ENCODE measurements at places on chromosomes 7 and 10.

GRCh38 chr10:103554488-103555324, 61.2 kb downstream of the NEURL1 start:
- peak; percentile 63 for DNase-seq

GRCh38 chr7:156889089-156889488, 3.9 kb downstream of the LMBR1 start:
- no peak for DNase-seq

DNA sequence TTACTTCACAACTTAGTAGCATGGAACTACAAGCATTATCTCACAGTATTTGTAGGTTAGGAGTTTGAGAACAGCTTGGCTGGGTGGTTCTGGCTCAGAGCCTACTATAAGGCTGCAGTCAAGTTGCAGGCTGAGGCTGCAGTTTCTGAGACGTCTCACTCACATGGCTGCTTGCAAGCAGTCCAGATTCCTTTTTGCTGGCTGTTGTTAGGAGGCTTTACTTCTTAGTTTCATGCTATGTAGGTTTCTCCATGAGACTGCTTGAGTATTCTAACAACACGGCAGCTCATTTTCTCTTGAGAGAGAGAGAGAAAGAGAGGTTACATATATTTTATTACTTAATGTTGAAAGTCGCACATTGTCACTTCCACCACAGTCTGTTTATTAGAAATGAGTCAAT, 1073.9 kb downstream of the NXPH1 start:
- DNase-seq = no peak

GRCh38 chr7:32574626-32575025, 79.3 kb downstream of the AVL9 start:
- no peak for DNase-seq

DNA sequence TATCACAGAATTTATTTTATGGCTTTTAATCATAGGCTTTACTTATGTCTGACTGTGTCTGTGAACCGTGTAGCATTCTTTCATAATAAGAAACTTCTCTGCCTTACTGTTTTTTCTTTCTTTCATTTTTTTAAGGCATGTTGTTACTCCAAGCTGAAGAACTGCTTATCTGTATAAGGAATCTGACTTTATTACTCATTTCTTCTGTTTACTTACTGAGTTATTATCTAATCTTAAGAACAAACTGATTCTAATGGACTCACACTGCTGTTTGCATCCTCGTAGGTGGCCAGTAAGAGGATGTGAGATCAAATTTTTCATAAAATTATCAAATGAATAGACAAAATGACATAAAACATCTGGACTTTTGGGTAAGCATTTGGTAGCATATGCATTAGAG, 54.7 kb upstream of the DNAJC1 start:
- no peak for DNase-seq

DNA sequence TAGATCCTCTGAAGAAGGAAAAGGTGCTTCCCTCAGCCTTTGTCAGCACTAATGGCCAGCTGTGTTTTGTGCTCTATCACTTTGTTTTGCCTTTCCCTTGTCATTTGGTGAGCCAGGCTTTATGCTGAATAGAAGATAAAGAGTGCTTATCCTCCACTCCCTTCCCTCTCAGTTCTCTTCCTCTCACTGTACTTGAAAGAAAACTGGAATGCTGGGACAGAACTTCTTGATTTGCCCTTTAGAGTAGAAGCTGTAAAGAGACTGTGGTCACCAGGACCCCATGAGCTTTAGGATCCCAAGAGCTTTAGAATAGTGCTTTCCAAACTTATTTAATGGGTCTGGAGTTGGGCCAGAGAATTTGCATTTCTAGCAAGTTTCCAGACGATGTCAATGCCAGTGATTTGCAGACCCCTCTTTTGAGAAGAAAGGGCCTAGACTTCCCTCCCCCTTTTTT, 81.4 kb downstream of the LRRC4 start:
- no peak for DNase-seq

DNA sequence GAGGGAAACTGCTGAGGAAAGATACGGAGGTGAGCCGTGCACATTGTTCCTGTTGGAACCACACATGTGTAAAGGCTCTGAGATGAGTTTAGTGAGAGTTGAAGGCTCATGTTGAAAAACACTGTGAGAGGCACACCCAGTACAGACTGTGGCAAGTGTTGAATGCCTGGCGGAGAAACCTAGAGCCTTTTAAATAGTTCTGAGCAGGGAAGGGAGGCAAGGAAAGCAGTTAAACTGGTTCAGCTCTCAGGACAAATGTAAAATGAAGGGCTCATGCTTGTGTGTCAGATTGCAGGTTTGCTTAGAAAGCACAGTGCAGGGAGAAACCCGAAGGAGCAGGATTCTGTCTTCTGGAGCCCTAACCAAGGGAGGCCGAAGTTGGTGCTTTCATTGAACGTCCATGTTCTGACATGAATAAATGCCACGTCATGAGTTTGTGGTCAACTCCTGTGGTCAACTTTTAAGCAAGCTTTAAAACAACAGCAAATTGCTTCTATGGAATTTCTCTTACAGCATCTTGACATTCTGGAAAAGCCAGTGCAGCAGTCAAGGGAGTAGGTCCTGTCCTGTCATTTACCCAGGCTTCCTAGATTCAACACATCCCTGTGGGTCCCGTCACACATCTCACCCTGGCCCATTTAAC, 650.9 kb upstream of the GALNT17 start:
- no peak for DNase-seq

- DNase-seq = no peak
Measured at GRCh38 chr10:78296785-78297184, 263.1 kb downstream of the RPS24 start.

- no peak for DNase-seq
Measured at GRCh38 chr7:68238204-68238805, 1241.7 kb downstream of the TYW1 start.

DNA sequence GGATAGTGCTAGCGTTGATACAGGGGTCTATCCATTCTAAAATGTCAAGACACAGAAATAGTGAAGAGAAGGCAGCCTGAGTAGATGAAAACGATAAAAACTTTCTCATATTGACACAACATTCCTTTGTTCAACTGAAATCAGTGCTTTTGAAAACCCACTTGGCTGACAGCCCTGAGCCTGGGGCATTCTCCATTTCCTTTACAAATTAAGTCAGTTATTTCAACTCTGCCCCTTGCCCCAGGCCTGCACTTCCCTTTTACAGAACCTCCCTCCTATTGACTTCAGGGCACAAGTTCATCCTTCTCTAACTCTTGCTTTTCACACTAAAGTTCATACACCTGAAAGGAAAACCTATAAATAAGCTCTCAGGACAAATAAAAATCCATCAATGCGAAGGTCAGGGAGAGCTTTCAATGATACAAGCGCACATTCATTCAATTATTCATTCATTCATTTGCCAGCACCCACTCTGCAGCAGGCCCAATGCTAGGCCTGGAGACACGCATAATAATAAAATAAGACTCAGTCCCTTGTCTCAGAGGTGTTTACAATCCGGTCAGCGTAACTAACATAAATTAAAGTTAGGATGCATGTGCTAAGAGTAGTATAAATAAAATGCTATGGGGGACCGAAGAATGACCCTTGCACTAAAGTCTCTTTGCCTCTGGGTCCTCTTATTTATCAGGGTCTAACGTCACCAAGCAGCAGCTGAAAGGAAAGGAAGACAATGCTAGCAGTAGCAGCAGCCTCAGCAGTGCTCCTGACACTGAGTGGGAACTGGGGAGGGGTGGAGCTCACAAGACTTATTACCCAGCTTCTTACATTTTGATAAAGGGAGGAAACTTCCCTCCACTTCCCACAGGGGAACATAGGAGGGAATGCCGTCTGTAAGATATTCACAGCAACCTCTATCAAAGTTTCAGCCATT, 134.8 kb downstream of the PDE1C start:
- peak; percentile 90 for DNase-seq

- DNase-seq = no peak
Measured at GRCh38 chr10:123604506-123604905, 61.6 kb upstream of the GPR26 start.

- peak; percentile 74 for DNase-seq
Measured at GRCh38 chr10:103238506-103239252, 7.0 kb upstream of the RPEL1 start.

DNA sequence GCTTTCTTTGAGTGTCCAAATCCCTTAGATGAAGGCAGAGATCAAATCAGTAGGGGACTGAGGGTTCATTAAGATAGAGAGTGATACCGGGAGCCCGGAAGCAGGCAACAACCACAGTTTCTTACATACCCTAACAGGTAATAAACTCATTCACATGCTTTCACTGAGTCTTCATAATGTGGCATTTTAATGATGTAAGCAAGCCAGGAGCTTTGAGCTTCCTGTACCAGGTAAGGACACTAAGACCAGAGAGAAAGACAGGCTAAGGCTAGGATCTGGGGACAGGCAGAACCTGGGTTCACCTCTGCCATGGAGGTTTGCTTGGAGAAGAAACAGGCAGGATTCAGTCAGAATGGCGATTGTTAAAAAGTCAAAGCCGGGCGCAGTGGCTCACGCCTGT, 618.3 kb downstream of the GALNT17 start:
- no peak for DNase-seq

DNA sequence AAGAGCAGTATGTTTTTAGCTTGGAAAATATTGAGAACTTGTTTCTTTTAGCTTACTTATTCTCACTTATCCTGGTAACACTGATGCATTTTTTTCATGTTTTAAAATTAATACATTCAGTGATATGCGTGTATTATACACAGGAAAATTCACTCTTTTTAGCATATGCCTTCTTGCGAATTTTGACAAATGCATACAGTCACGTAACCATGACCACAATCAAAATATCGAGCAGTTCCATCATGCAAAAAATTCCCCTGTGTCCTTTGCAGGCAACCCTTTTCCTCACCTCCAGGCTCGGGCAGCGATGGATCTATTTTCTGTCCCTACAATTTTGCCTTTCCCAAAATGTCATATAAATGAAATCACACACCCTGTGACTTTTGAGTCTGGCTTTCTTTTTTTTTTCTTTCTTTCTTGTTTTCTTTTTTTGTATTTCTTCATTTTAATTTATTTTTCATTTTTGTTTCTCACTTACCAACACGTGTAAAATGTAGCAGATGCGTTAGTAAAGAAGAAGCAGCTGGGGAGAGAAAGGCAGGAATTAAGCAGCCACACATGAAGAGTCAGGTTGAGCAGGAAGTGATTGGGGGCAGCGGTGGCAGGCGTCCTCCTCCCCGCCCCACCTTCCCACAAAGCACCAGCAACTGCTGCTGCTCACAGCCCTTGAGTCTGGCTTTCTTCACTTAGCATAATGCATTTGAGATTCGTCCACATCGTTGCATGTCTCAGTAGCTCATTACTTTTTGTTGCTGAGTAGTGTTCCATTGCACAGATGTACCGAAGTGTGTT, 29.9 kb downstream of the ADRB1 start:
- DNase-seq = no peak

DNA sequence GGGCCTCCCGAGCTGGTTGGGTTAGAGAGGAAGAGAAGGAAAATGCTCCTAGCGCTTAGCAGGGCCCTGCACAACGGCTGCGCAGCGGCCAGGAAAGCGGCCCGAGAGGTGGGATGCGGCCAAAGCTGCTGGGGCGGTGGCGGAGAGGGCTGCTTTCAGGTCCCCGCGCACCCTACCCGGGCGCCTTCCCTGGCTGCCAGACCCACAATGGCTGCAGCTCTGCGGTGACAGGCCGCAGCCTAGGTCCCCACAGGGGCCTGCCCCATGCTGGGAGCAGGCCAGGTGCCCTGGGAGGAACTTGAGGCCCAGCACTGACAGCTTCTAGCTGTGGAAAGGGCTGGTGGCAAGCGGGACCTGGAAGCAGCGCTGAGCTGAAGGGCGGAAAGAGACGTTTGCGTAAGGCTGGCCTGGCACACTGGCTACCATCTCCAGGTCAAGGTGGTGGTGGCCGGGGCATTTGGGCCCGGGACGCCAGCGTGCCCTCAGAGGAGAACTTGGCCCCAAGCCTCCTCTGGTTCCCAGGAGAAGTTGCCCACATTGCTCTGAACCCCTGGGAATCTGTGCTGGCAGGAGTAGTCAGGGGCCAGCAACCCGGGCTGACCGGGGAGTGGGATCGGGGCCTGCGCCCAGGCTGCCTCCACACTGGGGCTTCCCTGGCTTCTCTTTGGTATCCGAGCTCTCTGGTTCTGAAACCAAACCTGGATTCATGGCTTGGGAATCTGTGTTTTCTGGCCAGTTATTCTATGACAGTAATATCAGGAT, 72.9 kb upstream of the ZNF804B start:
- DNase-seq = no peak

- peak; percentile 99 for DNase-seq
Measured at GRCh38 chr10:14397066-14397465, 66.3 kb upstream of the FRMD4A start.

GRCh38 chr10:119283818-119284217, 76.4 kb downstream of the GRK5 start:
- DNase-seq = no peak

DNA sequence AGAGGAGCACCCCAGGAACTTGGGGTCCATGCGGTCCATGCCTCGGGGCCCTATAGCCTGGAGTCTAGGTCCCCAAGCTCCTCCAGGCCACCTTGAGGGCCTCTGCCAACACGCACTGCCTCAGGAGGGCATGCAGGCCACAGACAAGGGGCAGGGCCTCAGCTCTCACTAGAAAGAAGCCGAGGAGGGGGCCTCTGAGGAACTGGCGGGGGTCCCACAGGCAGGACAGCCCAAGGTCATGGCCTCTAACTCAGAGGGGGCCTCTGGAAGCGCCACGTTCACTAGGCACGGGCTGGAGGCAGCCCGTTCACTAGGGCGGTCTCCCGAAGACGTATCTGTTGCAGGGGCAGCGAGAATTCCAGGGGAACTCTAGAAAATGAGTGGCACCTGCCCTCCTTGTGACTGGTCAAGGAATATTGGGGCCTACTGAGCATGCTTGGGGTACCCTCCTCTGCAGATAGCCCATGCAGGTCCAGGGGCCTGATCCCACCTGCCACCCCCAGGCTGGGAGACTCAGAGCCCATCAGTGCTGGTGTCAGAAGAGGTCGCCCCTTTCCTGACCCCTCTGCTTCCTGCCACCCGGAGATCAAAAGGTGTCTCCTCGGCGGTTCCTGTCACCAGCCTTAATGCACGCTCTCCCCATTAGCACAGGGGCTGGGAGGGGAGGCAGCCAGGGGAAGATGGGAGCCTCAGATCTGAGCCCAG, 86.7 kb upstream of the RET start:
- DNase-seq = no peak
